ENCODE measurements at places on chromosomes 1 and 21.
A peak's percentile ranks its signal among the peaks of the same experiment; 100 is the strongest.

DNA sequence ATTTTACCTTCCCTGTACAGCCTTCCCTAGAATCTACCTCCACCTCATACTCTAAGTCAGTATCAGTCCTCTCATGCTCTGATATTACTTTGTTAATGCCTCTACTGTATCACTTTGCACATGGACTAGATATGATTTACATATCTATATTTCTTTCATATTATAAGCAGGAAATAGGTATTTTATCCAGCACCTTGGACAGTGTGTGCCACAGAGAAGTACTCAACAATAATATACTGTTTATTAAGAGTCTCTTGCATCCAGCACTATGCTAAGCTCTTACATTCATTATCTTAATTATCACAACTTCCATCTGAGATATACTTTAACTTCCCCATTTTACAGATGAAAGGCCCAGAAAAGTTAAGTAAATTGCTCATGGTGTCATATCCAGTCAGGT is 247.9 kb upstream of the DAB1 start:
- DNase-seq = no peak

DNA sequence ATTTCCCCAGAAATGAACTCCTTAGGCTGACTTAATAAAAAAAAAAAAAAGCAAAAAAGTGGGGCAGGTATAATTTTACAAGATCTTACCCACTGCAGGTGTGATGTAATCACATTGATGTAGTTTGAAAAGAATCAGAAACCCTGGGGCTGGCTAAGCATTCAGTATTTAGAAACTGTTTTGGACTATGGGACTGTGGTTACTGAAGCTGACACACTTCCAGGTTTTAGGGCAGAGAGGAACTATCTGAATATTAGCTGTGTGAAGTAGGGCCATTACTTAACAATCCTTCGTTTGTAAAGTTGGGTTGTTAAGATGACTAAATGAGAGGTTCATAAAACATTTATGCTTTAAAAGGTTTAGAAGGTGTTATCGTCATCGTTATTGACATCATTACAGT is 165.3 kb downstream of the FASLG start:
- DNase-seq = peak; percentile 44

DNA sequence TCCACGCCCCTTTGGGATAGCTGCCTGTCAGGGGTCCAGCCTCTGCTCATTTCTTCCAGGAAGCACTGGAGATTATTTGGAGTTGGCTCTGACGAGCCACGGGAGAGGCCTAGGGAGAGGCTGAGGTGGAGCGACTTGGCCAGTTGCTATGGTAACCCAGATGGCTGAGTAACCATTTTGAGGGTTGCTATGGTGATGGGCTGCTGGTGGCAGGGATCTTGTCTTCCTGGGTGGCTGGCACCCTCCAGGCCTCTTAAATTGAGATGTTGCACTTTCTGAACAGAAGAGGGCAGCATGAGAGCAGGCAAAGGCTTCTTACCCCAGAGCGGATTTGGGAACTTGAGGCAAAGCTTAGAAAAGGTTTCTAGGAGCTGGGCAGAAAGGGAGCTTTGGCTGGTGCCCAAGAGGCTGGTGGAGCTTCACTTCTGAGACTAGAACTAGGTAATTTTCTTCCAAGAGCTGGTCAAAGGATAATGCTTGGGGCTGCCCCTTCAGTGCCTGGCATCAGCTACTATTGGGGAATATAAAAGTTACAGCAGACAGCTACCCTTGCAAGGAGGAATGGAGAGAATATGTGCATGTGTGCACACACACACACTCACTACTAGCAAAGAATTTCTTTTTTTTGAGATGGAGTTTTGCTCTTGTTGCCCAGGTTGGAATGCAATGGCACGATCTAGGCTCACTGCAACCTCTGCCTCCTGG is 72.5 kb downstream of the NDUFS5 start:
- peak; percentile 96 for DNase-seq

- no peak for DNase-seq
These were observed 225.4 kb downstream of the RHOU start for GRCh38 chr1:228960705-228961104.

All from fibroblast of the aortic adventitia (primary cell).